Mesothelial cell of epicardium (in vitro differentiated cells): ENCODE measurements at places on chromosomes 4 and X. TPM values are rescaled to one million over a fixed set of nuclear protein-coding genes. Genes with fewer than 3 reads are reported as not detected.

DNA sequence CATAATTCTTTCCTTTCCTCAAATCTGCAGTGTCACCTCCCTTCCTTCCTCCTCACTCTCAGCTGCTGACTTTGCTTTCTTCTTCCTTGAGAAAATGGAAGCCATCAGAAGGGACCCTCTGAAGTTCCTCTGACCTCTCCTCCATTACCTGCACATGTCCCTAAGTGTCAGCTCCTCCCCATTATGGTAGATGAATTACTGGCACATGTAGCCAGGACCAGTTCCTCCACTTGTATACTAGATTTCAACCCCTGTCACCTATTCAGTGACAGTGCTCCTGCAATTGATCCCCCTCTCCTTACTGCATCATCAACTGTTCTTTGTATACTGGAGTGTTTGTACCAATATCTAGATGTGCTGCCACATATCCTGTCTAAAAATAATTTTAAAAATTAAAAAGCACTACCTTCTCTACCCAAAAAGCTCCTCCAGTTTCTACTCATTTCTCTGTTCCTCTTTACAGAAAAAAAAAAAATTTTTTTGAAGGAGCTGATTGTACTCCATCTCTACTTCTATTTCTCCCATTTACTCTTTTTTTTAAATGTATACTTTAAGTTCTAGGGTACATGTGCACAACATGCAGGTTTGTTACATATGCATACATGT is 78.6 kb downstream of the CLCN5 start:
- peaks cover 8% of the 10 kb centered on the region for H3K4me1 ChIP-seq
- DNase-seq, result no peak
- no peak overlapping the region for H3K4me3 ChIP-seq

Gene XAGE2
- total RNA-seq, result 15.3 to 23.0 TPM (median 22.5 TPM) in 3 replicates

DNA sequence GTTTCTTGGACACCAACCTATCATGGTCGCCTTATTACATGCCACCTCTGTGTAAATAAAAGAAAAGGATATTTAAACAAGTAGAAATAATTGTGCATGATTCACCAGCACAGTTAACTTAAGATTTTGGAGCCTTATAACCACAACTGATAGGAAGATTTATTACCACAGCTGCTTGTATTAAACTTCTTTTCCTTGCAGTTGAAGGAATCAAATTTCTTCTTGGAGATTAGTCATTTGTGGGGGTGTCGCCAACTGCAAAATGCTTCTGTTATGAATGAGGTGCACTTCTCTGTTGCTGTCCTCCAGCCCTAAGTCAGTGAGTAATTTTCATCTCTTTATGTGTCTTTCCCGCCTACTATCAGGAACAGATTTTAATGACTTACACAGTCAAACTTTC is 73.3 kb downstream of the OR13H1 start:
- H3K27me3 ChIP-seq, result peaks cover 19% of the 10 kb centered on the region
- no peaks in the 10 kb centered on the region for H3K36me3 ChIP-seq
- no peak overlapping the region for H3K27ac ChIP-seq
- H3K4me3 ChIP-seq, result no peak overlapping the region
- H3K4me1 ChIP-seq, result peaks cover 5% of the 10 kb centered on the region

Gene CORIN
- total RNA-seq, result 1.1 to 1.5 TPM (median 1.3 TPM) in 3 replicates

DNA sequence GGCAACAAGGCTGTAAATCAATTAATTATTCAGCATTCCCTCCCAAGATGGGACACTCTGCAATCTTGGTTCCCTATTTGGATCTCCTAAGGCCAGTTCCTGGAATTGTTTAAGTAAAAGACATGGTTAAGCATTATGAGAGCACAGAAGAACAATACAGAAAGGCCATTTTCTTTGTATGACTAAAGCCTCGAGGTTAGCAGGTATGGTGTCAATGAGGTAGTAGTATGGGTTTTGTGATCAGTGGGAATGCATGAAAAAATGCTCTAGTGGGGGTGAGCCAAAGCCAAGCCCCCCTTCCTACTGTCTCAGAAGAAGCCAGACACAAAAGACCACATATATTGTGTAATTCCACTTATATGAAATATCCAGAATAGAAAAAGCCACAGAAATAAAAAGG is 61.7 kb upstream of the S100G start:
- no peak overlapping the region for H3K27ac ChIP-seq
- no peaks in the 10 kb centered on the region for H3K27me3 ChIP-seq
- no peak overlapping the region for H3K4me3 ChIP-seq
- no peak for DNase-seq
- H3K4me1 ChIP-seq, result no peaks in the 10 kb centered on the region

DNA sequence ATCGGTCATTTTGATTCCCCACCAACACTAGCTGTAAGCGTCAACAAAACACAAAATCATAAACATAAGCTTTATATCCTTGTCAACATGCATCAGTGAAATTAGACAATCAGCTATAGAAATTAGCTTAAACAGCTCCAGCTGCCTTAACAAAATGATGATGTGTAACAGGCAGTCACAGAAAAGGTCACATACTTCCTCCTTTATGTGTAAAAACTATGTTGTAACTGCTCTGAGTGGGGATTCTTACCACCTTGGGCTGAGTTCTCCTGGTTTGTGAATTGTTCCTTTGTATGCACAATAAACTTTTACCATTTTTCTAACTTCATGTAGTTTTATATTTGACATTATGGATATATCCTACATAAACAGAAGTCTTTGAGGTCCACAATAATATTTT is 73.9 kb upstream of the MAP9 start:
- DNase-seq, result no peak
- no peaks in the 10 kb centered on the region for H3K36me3 ChIP-seq
- H3K27ac ChIP-seq, result no peak overlapping the region
- no peaks in the 10 kb centered on the region for H3K27me3 ChIP-seq

DNA sequence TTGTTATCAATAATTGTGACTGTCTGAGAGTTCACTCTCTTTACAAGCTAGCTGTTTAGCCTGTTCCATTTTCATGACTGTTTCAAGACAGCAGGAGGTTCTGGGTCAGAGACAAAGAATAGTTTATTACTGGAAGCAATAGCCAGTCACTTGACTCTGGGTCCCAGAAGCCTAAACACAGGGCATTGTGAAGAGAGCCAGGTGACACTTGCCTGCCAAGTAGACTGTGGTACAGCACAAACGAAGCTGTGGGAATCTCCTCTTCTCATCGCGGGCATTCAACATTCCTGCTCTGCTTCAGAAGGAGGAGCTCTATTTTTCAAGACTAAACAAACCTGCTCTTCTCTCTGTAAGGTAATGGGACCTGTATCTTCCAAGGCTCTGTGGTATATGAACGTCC is 485.1 kb downstream of the TRIML1 start:
- H3K4me3 ChIP-seq, result no peak overlapping the region
- peaks cover 12% of the 10 kb centered on the region for H3K4me1 ChIP-seq
- H3K27ac ChIP-seq, result no peak overlapping the region
- no peaks in the 10 kb centered on the region for H3K36me3 ChIP-seq
- no peak for DNase-seq
